ENCODE measurements at places on chromosomes 13 and 19. TPM values are rescaled to one million over a fixed set of nuclear protein-coding genes. Genes with fewer than 3 reads are reported as not detected.

GRCh38 chr19:52391135-52391534 is 6.5 kb upstream of the ZNF528 start:
- no peaks in the 10 kb centered on the region for H3K27me3 ChIP-seq
- H3K27ac ChIP-seq: no peak overlapping the region
- peaks cover 20% of the 10 kb centered on the region for H3K36me3 ChIP-seq
- no peak for DNase-seq
- no peak overlapping the region for H3K4me3 ChIP-seq
- no peaks in the 10 kb centered on the region for H3K4me1 ChIP-seq

- H3K27ac ChIP-seq: no peak overlapping the region
- no peaks in the 10 kb centered on the region for H3K4me1 ChIP-seq
- peaks cover 65% of the 10 kb centered on the region for H3K36me3 ChIP-seq
Observed at GRCh38 chr19:10368101-10368803, 12.1 kb downstream of the TYK2 start.

DNA sequence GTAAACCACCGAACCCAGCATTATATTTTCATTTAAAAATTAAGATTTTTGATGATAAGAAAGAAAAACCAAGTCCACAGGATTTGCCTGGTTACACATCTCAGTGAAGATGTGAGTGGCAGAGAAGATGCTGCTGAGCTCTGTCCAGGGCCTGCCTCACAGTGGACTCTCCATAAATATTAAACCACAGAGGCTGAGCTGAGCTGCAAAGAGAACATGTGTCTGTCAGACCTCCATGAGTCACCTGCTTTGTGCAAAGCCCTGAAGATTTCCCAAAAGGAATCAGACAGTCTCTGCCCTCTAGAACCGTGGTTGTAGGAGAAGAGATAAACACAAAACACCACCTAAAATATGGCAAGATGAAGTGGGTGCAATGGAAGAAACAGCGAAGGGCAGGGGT is 127.2 kb upstream of the TSC22D1 start:
- no peaks in the 10 kb centered on the region for H3K36me3 ChIP-seq
- no peaks in the 10 kb centered on the region for H3K27me3 ChIP-seq
- 0 out of 2 replicates have a peak, but pooled peaks cover 1% of the 10 kb centered on the region for H3K4me1 ChIP-seq
- peak; percentile 87 for DNase-seq
- H3K27ac ChIP-seq: no peak overlapping the region

DNA sequence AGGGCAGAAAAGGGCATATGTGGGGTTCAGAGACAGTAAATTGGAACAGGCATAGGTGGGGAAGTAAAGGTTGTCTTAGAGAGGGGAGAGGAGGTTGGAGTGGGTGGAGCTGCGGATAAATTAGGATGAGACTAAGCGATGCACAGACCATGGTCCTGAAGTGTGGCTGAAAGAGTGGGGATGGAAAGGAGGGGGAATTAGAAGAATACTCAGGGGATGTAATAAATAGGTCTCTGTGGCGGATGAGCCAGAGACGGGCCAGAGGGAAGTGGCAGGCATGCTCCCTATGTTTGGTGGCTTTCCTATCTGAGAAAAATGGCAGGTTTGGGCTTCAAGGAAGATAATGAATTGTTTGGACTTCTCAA is 123.4 kb downstream of the OLFM4 start:
- H3K27ac ChIP-seq: no peak overlapping the region
- no peaks in the 10 kb centered on the region for H3K4me1 ChIP-seq

DNA sequence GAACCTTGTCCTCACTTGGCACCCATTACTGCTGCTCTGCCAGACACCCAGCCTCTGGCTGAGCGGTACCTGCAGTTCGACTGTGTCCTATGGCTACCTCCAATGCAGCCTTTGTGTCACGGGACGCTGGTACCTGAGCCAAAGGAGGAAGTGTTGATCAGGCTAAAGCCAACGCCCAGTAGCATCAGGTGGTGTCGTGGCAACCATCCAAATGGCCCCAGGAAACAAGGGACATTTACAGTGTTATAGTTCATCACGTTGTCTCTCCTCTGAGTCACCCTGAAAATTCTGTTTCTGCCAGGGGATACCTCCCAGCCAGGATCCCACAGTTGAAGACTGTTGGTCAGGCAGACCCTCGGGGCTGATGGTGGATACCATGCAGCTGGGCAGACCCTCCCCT is 10.1 kb downstream of the RHPN2 start:
- peaks cover 5% of the 10 kb centered on the region for H3K4me1 ChIP-seq
- H3K4me3 ChIP-seq: no peak overlapping the region
- H3K27me3 ChIP-seq: no peaks in the 10 kb centered on the region
- DNase-seq: no peak

DNA sequence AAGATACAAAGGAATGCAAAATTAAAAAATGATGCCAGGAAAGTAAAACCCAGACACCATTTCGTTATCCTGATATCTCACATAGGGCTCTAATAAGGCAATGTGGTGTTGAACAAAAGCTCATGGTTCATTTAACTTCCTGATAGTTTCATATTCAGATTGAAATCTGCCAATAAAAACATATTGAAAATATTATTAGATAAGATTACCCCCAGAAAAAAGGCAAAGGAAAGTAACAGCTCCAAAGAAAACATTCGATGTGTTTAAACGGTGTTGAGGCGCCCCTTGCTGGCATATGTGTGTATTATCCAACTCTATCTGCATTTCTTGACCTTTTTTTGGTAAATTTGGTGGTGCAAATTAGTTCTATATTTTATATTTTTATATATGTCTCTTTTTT is 75.9 kb downstream of the ESD start:
- H3K27me3 ChIP-seq: no peaks in the 10 kb centered on the region
- no peak overlapping the region for H3K27ac ChIP-seq
- peaks cover 1% of the 10 kb centered on the region for H3K4me1 ChIP-seq
- DNase-seq: peak; percentile 53

DNA sequence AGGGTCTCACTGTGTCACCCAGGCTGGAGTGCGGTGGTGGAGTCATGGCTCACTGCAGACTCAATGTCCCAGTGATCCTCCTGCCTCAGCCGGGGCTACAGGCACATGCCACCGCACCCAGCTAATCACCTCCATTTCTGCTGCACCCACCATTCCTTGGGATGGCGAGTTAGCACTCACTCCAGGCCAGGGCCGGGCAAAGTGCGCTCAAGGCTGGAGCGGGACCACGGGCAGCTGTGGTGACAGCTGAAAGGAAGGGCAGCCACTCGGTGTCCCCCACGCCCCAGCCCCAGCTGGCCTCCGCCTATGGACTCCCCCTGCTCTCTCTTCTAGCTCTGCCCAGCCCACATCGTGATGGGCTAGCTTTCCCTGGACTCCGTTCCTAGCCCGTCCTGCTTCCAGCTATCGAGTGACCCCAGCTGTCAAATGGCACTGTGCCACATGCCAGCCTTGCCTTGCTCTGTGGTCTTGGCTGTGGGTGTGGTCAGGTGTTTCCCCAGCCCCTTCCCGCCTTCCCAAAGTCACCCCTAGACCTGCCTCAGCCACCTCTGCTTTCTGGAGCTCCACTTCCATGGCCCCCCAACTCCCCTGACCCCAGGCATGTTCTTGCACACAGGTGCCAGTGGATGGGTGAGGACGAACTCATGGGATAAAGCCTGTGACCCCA is 4.1 kb downstream of the MICOS13 start:
- peaks cover 5% of the 10 kb centered on the region for H3K4me1 ChIP-seq
- H3K4me3 ChIP-seq: no peak overlapping the region
- H3K27me3 ChIP-seq: no peaks in the 10 kb centered on the region
- no peak overlapping the region for H3K27ac ChIP-seq
- no peak for DNase-seq

DNA sequence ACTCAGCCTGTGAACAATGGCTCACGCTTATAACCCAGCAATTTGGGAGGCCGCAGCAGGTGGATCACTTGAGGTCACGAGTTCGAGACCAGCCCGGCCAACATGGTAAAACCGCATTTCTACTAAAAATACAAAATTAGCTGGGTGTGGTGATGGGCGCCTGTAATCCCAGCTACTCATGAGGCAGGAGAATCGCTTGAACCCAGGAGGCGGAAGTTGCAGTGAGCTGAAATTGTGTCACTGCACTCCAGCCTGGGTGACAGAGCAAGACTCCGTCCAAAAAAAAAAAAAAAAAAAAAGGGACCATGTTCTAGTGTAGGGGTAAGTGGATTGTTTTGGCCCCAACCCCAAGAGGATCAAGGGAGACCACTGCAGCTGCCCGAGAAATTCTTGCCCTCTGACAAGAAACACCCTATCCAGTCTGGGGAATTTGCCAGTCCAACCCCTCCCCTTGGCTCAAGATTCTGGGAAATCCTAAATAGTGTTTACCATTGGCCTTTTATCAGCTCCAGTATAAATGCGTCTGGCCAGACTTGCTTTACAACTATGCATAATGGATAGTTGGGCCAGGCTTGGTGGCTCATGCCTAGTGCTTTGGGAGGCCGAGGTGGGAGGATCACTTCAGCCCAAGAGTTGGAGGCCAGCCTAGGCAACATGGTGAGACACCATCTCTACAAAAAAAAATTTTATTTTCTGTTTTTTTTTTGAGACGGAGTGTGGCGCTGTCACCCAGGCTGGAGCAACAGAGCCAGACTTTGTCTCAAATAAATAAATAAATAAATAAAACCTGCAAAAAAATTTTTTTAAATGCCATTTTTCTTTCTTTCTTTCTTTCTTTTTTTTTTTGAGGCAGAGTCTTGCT is 5.1 kb upstream of the DHDH start:
- H3K4me3 ChIP-seq: no peak overlapping the region
- peak; percentile 58 for DNase-seq
- no peaks in the 10 kb centered on the region for H3K27me3 ChIP-seq
- H3K4me1 ChIP-seq: peaks cover 11% of the 10 kb centered on the region
- H3K27ac ChIP-seq: no peak overlapping the region

DNA sequence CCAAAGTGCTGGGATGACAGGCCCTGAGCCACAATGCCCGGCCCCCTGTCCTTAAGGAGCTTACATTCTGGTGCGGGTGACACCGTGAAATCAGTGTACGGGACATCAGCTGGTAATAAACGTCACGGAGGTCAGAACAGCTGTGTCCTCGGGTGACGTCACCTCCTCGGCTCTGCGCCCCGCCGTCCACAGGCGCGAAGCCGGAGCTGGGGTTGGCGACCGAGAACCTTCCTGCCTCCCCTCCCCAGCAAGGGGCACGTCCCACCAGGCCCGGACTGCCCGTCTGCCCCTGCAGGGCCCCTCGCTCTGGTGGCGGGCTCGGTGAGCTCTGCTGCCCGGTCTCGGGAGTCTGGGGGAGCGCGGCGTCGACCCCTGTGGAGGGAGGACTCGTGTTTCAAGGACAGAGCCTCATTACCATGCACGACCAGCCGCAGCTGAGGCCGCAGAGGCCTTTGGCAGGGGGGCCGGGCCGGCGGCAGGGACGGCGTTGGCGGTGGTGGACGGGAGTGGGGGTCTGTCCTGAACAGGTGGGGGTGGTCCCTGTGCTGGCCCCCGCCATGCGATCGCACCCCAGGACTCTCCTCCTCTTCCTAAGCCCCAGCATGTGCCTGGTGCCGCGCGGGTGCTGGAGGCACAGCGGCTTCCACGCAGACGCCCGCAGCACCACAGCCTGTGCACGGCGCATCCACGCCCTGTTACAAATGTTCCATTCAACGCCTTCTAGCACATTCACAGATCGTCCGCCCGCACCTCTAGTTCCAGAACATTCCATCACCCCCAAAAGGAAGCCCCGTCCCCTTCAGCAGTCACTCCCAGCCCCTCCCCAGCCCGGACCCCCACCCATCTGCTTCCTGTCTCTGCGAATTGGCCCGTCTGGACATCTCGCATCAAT is 5.4 kb downstream of the LINGO3 start:
- peaks cover 40% of the 10 kb centered on the region for H3K27me3 ChIP-seq
- no peak overlapping the region for H3K27ac ChIP-seq
- H3K4me1 ChIP-seq: peaks cover 2% of the 10 kb centered on the region
- DNase-seq: peak; percentile 65
- no peak overlapping the region for H3K4me3 ChIP-seq
- no peaks in the 10 kb centered on the region for H3K36me3 ChIP-seq

DNA sequence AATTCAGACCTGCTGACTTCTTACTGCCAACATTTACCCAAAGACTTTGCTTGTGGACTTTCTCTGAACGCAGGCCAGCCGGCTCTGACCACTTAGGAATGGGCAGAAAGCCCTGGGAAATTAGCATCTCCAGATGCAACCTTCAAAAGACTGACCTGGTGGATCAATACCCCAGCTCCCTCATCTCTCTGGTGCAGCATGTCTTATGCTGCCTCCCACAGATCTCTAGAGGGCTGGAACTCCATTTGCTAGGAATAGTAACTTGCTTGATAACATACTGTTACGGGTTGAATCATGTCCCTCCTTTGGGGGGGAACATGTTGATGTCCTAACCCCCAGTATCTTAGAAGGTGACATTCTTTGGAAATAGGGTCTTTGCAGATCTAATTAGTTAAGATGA is 12.9 kb upstream of the SLC25A41 start:
- H3K27ac ChIP-seq: no peak overlapping the region
- no peaks in the 10 kb centered on the region for H3K4me1 ChIP-seq
- peaks cover 2% of the 10 kb centered on the region for H3K36me3 ChIP-seq
- H3K27me3 ChIP-seq: no peaks in the 10 kb centered on the region

DNA sequence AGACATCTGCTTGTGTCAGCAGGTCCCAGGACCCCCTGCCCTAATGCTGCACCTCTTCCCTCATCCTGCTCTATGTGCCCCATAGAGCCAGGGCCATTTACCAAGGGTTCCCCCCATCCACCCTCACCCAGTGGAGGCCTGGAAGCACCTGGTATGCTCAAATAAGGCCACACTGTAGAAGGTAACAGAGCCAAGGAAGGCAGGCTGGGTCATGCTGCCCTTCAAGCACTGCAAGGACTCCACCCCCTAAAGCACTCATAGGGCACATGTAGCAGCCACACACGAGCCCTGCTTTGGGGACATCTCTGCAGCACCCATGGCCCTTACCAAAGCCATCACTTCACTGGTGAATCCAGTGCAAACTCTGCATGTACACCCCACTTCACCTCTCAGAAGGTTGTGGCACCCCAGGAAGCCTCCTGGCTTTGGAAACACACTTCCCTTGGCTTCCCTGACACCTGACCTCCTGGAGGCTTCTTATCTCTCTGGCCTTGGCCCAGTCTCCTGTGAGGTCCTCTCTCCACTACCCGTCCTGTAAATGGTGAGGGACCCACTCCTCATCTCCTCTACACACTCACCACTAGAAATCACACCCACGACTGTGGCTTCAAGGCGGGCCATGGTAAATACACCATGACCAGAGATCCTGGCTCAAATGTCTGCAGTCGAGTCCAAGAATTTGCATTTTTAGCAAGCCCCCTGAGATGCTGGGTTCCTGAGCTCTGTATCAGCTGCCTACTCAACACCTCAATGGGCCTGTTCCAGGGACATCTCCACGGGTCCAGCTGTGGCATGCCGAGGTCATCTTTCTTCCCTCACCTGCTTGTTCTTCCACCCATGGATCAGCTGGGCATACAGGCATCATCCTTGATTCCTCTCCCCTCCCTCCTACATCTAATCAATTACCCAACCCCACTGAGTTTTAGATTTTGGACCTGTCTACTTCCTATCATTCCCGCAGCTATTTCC is 80.9 kb upstream of the DOCK9 start:
- no peak for DNase-seq
- H3K36me3 ChIP-seq: no peaks in the 10 kb centered on the region
- peaks cover 7% of the 10 kb centered on the region for H3K4me1 ChIP-seq
- no peaks in the 10 kb centered on the region for H3K27me3 ChIP-seq
- H3K4me3 ChIP-seq: no peak overlapping the region

LHFPL6 gene
- total RNA-seq: 24.7 TPM

CYP2A7 gene
- total RNA-seq: not detected

PRSS57 gene
- total RNA-seq: not detected

TEX26 gene
- not detected for total RNA-seq

Data from IMR-90 (cell line).